Anterior cingulate cortex (tissue), 58 donors: ENCODE measurements at places on chromosomes 1 and 21.

GRCh38 chr1:47676311-47677054 is 238.6 kb downstream of the FOXD2 start:
- no peak for DNase-seq

DNA sequence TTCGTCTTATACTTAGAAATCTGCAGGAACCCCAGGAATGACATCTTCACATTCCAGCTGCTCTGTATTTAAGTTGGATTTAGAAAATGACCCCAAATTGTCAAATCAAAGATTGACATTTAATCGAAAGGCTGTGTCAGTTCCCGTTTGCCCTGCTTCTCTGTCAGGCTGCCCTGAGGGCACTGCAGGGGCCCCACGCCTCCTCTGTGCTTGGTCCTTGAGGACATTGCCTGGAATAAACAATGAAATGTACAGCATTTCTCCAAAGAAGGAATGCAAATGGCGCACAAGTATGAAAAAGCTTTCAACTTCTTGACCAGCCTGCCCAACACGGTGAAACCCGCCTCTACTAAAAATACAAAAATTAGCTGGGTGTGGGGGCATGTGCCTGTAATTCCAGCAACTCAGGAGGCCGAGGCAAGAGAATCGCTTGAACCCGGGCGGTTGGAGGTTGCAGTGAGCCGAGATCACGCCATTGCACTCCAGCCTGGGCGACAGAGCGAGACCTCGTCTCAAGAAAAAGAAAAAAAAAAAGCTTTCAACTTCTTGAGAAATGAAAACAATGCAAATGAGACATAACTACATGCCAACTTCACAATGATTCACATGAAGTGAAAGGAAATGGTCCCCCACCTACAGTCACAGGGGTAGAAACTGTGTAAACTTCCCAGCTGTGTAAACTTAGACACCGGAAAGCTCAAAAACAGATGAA is 3.0 kb downstream of the TMPRSS3 start:
- DNase-seq, result no peak

- no peak for DNase-seq
These were observed 132.3 kb upstream of the BMP8A start for GRCh38 chr1:39359028-39359570.

GRCh38 chr1:11680270-11681070 is 478 bp downstream of the MAD2L2 start:
- no peak for DNase-seq

DNA sequence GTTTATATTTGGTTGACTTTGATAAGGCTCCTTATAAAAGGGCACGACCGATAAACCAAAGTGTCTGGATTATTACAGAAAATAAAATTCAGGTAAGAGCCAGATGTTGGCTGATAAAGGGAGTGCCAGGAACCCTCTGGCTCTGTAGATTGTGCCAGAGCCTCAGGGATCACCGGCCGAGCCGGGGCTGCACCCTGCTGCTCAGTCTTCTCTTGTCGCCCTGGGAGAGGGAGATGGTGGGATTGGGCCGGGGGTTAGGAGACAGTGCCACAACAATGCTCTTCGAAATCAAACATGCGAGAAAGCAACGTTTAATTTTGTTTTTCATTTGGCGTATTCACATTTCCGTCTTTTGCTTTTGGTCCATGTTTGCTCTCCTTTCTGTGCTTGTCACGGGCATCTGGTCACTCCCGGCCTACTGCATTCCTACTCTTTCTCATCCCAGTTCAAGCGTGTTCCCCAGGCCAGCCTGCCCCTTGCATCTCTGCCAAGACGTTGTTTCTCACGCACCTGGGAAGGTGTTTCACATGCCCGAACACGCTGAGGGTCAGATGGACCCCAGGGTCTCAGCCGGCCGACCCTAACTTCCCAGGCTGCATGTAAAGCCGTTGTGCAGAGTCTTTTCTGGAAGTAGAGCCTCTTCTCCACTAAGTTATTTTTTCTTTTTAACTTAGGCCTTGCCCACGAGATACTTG is 18.8 kb upstream of the C2CD2 start:
- DNase-seq, result no peak

GRCh38 chr1:94463765-94464330 is 45.7 kb downstream of the ABCD3 start:
- DNase-seq, result no peak

DNA sequence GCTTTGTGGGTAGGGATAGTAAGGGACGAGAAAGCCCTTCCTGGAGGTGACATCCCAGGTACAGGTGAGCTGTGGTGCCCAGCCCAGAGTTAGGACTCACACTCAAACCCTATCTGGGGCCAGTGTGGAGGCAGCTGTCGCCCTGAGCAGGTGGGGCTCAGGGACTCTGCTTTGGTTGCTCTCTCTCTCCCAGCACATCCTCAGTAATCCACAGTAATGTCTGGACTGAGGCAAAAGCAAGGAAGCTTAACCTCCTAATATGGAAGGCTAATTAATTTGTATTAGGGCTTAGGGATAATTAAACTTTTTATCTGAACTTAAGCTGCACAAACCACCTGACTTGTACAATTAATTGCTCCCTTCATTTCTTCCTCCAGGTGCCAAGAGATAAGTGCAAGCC is 38.2 kb downstream of the DDX20 start:
- no peak for DNase-seq

- no peak for DNase-seq
These were observed 183.4 kb upstream of the NFIA start for GRCh38 chr1:60898987-60899386.

GRCh38 chr1:44677201-44677766 is 2.8 kb downstream of the ARMH1 start:
- peak; percentile 9 for DNase-seq

GRCh38 chr1:183942933-183943693 is 94.4 kb downstream of the COLGALT2 start:
- DNase-seq, result no peak

DNA sequence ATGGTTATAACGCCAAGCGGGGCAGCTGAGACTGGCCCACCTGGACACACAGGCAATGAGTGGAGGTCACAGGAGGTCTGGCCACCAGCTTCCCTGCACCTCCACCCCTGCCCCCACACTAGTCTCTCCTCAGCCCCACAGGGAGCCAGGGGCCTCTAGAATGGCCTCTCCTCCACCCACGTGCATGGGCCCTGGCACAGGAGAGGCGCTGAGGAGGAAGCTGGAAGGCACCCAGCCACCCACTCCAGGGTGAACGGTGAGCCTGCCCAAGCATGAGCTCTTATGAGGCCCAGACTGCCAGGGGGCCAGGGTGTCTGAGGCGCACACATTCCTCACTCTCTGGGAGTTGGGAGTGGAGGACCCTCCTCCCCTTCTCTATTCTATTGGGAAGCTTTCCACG is 22.2 kb downstream of the LRP8 start:
- no peak for DNase-seq

DNA sequence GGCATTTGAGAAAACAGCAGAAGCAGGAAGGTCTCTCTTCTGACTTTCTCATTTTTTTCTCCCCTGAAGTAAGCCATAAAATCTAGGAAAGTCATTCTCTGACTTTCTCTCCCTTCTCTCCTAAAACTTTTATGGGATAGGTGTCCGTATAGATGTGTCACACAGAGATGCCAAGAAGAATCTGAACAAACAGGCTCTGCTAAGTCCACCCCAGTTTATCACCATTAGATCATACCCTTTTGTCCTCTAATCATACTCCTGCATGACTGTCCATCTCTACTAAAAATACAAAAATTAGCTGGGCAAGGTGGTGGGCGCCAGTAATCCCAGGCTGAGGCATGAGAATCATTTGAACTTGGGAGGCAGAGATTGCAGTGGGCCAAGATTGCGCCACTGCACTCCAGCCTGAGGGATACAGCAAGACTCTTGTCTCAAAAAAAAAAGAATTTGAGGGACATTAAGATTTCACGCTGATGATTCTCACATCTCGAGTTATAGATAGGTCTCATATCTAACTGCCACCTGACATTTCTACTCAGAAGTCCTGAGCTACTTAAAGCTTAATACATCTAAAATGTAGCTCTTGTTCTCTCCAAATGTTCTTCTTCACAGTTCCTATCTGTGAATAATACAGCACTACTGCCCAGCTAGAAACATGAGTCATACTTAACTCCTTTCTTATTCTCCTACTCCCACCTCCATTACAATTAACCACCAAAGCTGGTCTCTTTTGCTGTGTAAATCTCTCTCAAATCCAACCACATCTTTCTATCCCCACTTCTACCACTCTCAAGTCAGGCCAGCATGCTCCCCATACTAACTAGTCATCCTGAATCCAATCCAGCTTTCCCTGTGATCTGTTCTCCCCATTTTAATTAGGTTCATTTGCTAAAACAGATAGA is 47.7 kb downstream of the ZNF644 start:
- DNase-seq, result no peak

- DNase-seq, result peak; percentile 45
These were observed at the start of gene ECE1 for GRCh38 chr1:21289700-21290545. Gene ECE1 (minus strand): TSS chr1:21290463. CDS start chr1:21290414, 49 bp downstream.

DNA sequence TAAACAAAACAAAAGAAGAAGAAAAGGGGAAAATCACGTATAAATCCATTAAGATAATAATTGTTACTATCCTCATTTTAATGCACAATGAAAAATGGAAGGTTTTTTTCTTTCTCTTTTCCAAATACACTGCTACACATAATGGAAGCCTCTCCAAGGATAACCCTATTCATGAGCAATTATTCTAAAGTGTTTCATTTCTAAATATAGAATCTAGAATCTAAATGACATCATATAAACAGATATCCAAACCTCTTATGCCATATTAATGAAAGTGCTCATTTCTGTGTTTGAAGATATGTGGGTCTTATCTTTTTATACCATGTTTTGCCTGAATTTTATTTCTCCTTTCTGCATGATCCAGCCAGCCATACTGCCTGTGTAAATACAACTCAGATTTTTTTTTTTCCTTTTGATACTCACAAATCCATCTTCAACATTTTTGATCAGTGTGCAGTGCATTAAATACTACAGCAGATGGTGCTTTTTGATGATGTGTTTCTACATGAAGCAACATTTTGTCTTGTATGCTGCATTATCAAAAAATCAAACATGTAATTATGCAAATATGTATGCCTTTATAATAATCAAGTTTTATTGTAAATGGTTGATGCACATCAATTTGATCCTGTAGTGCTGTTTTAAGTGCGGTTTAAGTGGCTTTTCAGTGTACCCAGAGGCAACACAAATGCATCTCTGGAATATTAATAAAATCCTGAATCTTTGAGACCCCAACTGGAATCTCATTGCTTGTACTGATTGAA is 625.6 kb upstream of the PTBP2 start:
- DNase-seq, result no peak

GRCh38 chr1:211333906-211334305 is 7.3 kb downstream of the TRAF5 start:
- no peak for DNase-seq

DNA sequence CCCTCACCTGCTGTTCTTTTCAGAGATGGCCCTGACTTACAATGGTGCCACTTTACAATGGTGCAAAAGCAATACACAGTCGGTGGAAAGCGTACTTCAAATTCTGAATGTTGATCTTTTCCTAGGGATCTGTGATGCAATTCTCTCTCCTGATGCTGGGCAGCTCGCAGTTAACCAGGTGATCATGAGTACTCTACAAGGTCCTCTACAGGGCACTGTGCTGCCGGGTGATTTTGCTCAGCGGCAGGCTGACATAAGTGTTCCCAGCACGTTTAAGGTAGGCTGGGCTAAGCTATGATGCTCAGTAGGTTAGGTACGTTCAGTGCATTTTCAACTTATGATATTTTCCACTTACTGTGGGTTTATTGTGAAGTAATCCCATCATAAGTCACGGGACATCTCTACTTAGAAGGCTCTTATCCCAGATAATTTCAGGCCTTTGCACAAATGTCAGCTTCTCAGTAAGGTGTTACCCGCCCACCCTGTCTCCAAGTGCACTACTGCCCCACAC is 126.5 kb downstream of the KCNN3 start:
- no peak for DNase-seq

DNA sequence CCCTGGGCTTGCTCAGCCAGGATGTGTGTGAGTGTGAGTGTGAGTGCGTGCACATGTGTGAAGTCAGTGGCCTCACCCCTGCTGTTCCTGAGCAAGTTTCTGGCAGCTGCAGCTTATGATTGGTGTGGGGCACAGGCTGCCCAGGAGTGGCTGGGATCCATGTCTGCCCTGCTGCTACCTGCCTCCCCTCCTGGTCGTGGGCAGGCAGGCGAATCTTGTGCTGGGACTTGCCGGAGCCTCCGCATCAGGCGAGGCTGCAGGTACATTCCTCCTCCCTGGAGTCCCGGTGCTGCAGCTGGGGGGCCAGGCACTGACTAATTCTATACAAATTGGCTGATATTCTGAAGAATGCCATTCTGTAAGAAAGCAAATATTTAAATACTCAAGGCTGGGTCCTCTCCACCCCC is 85.6 kb upstream of the WNT4 start:
- no peak for DNase-seq

DNA sequence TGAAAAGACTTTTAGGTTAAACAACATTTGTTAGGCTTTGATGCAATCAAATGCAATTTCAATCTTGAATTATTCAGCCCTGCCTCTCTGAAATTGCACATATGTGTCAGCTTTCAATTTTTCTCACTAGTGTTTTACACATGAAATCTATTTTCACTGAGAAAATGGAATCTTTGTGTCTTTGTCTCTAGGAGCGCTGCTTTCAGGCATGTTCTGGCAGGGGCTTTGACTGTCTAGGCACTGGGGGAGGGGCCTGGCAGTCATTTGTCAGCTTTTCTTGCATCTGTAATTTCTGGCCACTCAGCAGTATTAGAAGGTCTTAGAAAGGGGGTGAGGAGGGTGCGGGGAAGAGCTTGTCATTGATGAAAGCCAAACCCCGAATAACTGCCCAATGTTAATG is 264.4 kb downstream of the PTPRC start:
- DNase-seq, result no peak

- no peak for DNase-seq
These were observed 101.8 kb downstream of the PCNX2 start for GRCh38 chr1:233193741-233194140.

DNA sequence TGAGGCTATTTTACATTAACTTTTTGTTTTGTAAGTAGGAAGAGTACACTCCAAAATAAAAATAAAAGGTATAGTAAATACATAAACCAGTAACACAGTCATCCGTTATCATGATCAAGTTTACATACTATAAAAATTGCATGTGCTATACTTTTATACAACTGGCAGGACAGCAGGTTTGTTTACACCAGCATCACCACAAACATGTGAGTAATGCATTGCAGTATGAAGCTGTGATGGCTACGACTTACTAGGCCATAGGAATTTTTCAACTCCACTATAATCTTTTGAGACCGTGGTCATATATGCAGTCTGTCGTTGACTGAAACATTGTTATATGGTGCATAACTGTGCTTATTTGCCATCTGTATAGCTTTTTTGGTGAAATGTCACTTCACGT is 106.2 kb downstream of the CENPF start:
- no peak for DNase-seq

DNA sequence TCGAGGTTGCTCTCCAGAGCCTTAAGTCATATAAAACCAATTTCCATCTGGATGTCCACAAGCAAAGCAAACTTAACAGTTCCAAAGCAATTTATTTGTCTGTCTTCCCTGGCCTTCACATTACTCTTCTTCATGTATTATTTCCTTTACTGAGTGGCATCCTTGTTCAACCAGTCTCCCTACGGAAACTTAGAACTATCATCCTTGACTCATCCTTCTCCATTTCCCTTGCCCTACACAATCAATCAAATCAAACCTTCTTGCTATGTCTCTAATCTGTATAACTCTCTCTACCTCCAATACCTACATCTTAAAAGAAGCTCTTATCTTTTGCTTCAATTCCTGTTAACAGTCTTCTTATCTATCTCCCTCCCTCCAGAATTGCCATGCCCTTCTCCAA is 25.4 kb downstream of the EGLN1 start:
- no peak for DNase-seq
